ENCODE measurements at places on chromosomes 4 and X.
A peak's percentile ranks its signal among the peaks of the same experiment; 100 is the strongest.

GRCh38 chr4:110620691-110621327 is 2.1 kb downstream of the PITX2 start:
- peak; percentile 93 for DNase-seq

DNA sequence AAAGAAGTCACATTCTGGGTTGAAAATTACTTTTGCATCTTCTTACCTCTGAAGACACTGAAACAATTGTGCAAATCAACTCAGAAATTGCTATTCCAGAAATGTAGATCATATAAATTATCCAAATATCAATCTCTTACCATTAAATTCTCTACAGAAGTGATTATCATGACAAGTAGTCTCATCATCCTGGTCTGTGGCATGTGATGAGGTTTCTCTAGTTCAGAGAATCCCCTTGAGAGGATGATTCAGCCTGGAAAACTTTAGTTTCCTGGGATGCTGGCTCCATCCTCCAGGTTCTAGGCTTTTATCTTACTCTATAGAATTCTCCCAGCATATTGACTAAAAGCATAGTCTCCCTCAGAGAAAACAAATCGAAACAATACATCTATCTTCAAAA is 76.2 kb upstream of the S100G start:
- no peak for DNase-seq

DNA sequence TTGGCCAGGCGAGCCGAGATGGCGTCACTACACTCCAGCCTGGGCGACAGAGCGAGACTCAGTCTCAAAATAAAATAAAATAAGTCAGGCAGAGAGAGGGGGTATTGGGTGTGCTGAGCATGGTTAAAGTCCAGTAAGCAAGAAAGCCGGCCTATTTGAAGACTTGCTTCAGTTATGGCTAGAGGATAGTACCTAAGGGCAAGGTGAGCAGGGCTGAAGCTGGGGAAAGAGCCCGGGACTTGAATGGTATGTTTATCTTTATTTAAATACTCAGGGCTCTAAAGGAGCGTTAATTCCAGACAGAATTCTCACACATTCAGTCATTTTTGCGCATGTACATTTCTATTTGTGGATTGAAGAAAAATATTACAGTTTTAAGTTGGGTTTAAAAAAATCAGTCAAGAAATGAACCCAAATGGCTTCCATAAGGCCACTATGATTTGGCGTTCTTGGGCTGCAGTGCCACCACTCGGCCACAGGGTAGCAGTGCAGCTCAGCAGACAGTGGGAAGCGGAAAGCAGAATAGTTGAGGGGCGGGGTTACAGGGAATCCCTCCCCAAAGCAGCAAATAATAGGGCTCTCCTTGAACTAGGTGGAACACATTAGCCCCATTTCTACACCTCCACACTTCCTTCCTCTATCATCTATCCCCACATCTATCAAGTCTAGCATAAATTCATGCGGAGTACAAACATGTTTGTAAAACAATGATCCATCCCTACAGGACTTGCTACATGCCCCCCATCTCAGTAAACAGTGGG is 37.2 kb upstream of the SH3D19 start:
- peak; percentile 88 for DNase-seq

DNA sequence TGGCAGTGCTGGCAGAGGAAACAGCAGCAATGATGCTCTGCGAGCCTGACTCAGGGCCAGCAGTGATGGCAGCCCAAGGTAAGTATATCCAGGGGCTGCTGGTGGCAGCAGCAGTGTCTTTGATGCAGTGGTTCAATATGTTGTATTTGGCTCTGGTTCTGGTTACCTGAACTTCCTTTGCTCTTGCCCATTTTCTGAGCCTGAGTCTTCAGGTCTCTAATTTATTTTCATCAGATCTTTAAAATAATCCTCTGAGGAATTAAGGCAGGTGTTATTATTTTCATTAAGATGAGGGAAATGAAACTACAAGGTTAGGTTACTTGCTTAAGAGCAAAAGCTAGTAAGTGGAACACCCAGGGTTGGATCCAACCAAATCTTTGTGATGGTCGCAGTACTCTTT is 102.8 kb upstream of the BMP2K start:
- DNase-seq, result no peak

GRCh38 chrX:51813886-51814460 is 70.7 kb downstream of the GSPT2 start:
- DNase-seq, result no peak

DNA sequence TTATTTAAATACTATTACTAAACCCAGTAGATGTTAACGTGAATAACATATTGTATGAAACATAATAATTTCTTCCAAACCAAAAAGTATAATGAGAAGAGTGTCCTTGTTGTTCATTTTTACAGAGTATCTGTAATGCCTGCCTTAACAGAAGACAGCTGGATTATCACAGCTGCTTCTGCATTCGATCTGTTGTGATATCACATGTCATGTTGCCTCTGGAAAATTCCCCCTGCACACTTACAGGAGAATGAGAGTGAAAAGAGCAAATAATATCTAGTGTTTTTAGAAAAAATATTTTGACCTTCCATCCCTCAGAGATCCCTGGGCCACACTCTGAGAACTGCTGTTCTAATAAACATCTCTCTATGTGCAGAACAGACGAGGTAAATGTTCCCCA is 240.1 kb upstream of the NOCT start:
- DNase-seq, result no peak

DNA sequence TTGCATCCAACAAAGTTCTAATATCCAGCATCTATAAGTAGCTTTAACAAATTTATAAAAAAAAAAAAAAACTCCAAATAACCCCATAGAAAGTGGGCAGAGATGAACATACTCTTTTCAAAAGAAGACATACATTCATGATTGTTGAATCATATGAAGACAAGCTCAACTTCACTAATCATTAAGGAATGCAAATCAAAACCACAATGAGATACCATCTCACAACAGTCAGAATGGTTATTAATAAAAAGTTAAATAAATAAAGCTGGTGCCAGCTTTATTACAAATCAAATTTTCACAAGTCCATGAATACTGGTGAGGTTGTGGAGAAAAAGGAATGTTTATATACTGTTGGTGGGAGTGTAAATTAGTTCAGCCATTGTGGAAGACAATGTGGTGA is 592.0 kb downstream of the IQCM start:
- DNase-seq, result no peak

GRCh38 chr4:12446657-12447185 is 1018.0 kb upstream of the HS3ST1 start:
- DNase-seq, result no peak

- no peak for DNase-seq
These were observed 33.0 kb downstream of the GRIA3 start for GRCh38 chrX:123217077-123217476.

- DNase-seq, result no peak
These were observed 366.8 kb downstream of the FBXW7 start for GRCh38 chr4:152168987-152169616.

GRCh38 chr4:145735827-145736226 is 55.9 kb downstream of the C4orf51 start:
- DNase-seq, result no peak

- no peak for DNase-seq
These were observed 3.0 kb upstream of the ATP1B4 start for GRCh38 chrX:120358737-120359456.

GRCh38 chrX:150903110-150903508 is 4.6 kb upstream of the CD99L2 start:
- DNase-seq, result no peak

GRCh38 chr4:155701827-155702226 is 35.2 kb downstream of the GUCY1A1 start:
- DNase-seq, result no peak

DNA sequence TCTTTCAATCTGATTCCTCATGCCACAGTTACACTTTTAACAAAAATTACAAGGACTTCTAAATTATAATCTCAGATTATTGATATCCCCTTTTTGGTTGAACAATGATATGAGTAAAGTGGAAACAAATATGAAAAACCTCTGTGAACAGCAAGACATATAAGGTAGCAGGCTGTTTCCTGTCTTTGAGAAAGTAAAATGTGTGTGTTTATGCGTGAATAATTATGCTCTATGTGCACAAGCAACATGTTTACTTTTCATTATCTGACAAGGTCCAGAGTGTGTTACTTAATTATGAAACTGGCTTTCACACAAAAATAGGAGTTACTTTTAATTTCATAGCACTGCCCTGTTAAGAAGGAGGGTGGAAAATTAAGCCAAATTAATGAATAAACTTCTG is 43.1 kb downstream of the DDIT4L start:
- DNase-seq, result no peak

DNA sequence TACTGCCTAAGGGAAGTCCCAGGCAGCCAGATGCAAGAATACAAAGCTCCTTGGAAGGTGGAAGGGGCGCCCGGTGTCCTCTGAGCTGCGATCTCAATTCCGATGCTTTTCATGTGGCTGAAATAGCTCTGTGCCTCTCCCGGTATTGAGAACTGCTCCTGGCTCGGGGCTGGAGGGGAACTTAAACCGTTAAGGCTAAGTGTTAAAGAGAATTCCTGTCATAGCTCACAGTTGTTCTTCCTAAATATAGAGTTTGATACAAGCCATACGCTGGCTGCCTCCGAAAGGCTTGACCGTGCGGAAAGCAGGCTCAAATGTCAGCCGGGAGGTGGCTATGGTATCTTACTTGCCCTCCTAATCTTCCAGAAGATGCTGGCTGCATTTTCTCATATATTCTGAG is at the start of gene SMPX:
SMPX (minus strand) TSS at position 157 of the 400 bp plus-strand sequence. CDS start 3,826 bp downstream, outside the sequence.
- no peak for DNase-seq

DNA sequence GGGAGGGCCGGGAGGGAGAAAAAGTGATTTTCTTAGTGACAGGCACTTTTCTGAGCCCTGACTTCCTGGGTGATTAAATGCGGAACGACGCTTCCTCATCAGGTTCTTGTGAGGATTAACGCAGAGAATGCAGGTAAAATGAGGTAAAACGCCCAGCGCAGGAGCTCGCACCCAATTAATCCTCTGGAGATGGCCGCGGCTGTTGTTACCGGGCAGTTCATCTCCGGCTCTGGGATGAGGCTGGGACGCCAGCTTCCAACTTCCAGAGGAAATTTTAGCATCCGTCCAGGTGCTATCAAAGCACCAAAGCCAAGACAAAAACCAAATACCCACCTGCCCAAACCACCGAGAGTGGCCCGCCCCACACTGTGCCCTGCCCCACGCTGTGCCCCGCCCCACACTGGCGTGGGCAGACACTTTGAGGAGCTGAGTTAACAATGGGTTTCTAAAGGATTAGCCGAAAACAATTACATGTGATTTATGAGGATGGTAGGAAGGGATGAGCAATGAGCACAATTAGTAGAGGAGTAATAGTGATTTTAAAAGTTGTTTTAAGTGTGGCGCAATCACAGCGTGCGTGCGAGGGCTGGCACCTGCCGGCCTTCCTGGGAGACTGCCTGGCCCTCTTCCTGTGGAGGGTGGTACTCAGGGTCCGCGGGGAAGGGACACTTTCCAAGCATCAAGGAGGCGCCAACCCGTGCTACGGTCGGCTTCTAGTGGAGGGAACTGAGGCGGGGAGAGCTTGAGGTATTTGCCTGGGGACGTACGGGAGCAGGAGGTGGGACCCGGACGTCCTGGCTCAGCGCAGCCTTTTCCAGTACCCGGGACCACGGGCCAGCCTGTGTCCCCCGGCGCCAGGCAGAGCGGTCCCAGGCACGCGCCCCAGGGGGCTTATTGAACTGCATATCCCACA is 41.6 kb upstream of the ADRA2C start:
- no peak for DNase-seq

GRCh38 chr4:37675587-37676290 is 10.4 kb downstream of the RELL1 start:
- no peak for DNase-seq

- no peak for DNase-seq
These were observed 23.3 kb upstream of the CBLL2 start for GRCh38 chrX:22249371-22249770.

DNA sequence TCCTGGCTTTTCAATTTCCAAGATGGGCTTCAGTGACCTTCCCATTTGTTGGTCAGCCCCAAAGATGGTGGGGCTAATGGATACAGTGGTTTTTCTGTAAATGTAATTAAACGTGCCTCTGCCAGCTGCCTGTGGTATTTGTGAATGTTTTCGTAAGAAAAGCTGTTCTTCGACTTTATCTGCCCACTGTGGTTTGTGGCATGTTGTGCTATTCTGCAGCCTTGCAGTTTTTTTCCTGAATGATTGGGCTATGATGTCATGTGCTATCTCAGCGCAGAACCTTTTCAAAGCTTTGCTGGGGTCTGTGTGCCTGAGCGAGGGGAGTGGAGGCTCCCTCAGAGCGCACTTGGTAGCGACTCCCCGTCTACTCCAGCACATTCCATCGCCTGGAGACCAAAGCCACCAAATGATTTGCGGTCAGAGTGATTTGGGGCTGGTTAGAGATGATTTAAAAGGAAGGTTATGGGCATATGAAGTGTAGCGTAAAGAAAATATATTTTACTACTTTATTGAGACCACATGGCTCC is 137.5 kb downstream of the PALLD start:
- DNase-seq, result peak; percentile 97

DNA sequence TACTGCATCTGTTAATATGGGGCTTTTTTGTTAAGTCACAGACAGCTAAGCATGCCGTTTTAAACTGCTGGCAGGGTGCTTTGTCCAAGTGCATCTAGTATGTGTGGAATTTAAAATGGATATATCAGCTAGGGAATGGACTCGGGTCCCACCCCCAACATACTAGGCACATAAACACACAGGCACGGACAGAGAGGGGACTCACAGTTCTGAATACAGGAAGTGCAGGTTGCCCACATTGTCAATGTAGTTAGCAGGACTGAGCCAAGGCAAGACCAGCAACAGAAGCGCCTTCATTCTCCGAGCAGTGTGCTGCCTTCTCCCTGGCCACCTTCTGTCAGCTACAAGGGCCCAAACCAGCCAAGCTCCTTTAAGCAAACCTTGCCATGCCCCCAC is 33.6 kb downstream of the LNX1 start:
- no peak for DNase-seq

DNA sequence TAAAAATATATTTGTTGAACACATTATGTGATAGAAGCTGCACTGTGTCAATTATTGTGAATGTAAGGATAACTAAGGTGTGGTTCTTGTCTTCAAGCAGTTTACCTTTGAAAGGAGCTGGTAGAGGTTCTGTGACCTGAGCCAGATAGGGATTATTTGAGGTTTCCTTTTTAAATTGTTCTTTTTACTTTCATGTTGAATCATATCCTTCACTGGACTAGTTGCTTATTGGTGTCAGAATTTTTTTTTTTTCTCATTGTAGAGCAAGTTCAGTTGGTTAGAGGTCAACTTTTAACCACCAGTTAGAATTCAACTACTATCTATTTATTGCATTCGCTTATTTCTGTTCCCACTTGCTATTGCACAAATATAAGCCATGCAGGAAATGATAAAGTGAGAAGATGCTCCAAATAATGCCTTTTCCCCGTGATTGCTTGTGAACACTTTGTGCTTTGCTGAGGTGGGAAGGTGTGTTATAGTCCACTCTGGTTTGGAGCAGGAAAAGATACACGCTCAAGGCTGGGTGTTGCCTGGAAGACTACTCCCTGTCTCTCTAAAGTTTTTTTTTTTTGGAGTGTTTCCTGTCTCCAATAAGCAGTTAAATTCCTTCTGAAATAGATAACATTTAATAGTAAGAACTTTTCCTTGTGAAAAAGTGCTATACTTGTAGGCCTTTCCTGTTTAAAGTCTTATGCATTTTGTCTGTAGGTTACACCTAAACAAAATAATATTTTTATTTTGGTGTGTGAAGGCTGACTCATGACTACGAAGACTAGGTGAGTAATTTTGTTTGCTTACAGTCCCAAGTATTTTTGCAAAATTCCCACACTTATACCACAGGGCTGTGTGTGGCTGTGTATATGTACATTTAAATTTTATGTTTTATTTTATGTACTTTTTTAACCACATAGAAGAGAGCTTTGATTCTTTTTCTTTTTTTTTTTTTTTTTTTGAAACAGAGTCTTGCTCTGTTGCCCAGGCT is 83.8 kb upstream of the LCORL start:
- no peak for DNase-seq
